Activated CD8-positive, alpha-beta T cell treated with anti-CD3 and anti-CD28 coated beads, Interleukin-2, amount 10 ng/mL, durations not matched to agents 7 days and 5 days (primary cell): ENCODE measurements at places on chromosomes 16 and 17.

DNA sequence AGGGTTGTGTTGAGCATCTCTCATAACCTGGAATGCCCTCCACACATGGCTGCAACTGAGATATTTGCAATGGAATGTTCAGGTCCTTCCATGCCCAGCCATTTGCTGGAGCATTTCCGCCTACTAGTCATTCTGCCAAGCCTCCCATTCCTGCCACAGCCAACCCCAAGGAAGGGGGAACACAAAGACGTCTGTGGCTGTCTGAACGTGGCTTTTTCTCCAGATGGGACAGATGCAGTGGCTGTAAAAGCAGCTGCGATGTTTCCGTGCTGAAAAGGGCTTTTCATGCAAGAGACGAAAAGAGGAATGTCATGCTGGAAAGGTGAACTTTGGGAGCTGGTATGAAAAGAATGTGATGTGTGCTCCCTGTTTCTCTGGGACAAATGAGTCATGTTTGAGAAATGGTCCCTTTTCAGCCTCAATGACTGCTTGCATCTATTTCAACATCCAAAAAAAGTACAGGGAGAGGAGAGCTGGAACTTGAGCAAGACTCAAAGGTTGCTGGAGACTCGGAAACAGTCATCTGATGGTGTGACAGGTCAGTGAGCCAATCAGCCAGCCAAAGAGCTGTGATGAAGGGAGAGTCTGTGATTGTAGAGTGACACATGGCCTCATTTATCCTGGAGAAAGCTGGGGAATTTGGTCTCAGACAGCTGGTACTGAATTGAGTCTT, 208.9 kb downstream of the SHISA9 start:
- no peak for DNase-seq

- DNase-seq: no peak
Observed at GRCh38 chr16:62201911-62202310, 165.7 kb upstream of the CDH8 start.

GRCh38 chr17:60134396-60135150, 15.2 kb upstream of the CA4 start:
- peak; percentile 30 for DNase-seq

DNA sequence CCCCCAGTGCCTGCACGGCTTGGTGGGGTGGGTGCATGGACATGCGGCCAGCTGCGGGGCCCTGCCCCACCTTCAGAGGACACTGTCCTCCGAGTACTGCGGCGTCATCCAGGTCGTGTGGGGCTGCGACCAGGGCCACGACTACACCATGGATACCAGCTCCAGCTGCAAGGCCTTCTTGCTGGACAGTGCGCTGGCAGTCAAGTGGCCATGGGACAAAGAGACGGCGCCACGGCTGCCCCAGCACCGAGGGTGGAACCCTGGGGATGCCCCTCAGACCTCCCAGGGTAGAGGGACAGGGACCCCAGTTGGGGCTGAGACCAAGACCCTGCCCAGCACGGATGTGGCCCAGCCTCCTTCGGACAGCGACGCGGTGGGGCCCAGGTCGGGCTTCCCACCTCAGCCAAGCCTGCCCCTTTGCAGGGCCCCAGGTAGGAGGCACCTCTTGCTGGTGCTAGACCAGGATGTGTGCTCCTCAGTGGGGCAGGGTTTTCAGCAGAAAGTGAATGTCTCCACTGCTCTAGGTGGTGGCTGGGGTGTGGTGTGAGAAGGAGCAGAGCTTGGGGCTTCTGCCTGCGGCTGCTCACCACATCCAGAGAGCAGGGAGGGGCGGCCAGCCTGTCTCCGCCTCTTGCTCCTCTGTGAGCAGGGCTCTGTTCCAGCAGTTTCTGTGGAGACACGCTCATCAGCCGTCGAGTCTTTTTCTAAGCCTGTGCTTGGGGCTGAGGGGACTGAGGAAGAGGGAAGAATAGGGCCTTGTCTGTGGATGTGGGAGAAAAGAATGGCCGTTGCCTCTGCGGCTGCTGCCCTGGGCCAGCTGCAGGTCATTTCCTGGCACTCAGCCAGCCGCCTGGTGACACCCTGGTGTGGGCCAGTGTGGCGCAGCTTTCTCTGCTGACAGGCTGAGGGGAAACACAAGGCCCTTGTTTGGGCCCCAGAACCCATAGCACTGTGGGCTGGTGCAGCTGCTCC, 2.2 kb downstream of the ZNF276 start:
- DNase-seq: peak; percentile 96

DNA sequence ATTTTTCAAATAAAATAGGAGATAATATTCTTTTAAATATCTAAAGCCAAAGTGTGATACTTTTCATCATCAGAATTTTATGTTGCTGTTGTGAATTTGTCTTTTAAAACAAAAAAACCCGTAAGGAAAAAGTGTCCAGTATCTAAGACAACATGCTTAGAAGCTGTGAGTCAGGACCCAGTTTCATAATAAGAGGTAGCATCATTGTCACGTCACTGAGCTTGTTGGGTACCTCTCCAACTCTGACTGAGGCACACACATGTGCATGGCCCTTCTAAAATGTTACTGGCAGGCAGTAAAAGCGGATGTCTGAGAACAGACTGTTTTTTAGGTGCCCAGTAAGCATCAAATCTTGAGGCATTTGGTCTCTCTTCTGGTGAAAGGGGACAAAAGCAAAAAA, 2.5 kb downstream of the CIAPIN1 start:
- DNase-seq: no peak

DNA sequence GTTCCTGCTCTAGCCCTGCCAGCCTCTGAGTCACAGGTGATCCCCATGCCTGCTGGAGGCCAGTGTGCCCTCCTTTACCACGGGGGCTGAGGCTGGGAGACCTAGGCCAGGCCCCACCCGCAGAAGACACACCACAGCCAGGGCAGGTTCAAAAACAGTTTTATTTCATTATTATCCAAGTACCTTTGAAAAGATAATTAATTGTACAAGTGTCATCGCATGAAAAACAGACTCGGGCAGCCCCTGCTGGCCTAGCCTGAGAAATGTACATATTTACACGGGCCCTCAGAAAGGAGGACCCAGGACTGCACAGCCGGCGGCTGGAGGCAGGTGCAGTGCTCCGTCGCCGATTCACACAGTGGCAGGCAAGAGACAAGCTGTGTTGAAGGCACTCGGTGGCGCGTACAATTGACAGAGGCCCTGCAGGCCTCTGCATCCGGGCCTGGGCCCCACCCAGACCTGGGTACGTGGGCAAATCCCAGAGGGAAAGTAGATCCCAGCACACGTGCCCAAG, 4.4 kb downstream of the PDIA2 start:
- DNase-seq: no peak

DNA sequence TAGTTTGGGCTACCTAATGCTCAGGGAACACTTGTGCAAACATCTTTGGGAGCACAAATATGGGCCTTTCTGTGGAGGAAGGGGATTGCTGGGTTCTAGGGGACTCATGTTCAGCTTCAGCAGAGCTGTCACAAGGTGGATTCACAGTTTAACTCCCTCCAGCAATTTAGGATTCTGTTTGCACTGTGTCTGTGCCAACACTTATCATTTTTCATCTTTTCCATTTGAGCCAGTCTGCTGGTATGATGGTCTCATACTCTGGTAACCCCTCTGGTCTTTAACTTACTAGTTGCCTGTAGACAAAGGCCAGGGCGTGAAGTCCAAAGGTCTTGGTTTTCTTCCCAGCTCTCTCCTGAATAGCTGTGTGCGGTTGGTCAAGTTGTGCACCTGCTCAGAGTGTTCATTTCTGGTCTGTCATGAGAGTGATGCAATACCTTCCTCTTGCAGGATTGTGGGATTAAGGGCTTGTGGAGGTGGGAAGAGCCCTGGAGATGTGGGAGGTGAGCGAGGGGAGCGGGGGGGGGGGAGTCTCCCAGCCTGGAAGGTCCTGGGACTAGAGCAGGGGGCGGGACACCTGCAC, 152.6 kb downstream of the CMIP start:
- DNase-seq: no peak

GRCh38 chr17:48259694-48260291, 152.2 kb downstream of the SNX11 start:
- no peak for DNase-seq
